ENCODE measurements at places on chromosomes 4 and X. TPM values are rescaled to one million over a fixed set of nuclear protein-coding genes. Genes with fewer than 3 reads are reported as not detected.

DNA sequence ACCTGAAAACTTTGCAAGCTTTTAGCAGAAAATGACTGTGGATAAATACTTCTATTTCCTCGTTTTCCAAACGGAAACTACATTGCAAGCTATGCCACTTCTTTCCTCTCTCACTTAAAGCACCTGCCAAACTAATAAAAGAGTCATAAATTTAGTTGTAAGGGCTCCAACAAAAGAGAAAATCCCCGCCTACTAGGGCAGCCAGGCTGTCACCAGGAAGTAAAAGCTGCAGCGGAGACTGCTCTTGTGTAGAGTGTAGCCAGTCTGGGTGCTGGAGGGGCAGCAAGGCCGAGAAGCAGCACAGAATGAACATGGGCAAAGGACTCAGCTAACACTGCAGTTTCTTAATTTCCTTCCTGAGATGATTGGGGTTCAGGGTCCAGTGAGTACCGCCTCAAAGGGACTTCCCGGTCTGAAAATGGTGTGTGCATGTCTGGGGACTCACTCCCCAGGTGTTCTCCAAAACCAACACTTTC is 89.3 kb upstream of the MAML3 start:
- H3K4me3 ChIP-seq, result peak overlapping the region; percentile 63
- H3K27ac ChIP-seq, result peak overlapping the region; percentile 46
- H3K27me3 ChIP-seq, result peaks cover 4% of the 10 kb centered on the region
- no peak for DNase-seq
- H3K36me3 ChIP-seq, result no peaks in the 10 kb centered on the region

GRCh38 chr4:64014647-64015046 is 394.6 kb downstream of the TECRL start:
- H3K4me1 ChIP-seq, result no peaks in the 10 kb centered on the region
- H3K27ac ChIP-seq, result no peak overlapping the region
- no peak for DNase-seq
- no peaks in the 10 kb centered on the region for H3K36me3 ChIP-seq
- H3K27me3 ChIP-seq, result no peaks in the 10 kb centered on the region
- no peak overlapping the region for H3K4me3 ChIP-seq

GRCh38 chr4:165905405-165906027 is 32.5 kb downstream of the TLL1 start:
- H3K4me3 ChIP-seq, result no peak overlapping the region
- H3K27ac ChIP-seq, result no peak overlapping the region
- no peak for DNase-seq
- no peaks in the 10 kb centered on the region for H3K36me3 ChIP-seq

SOX3 gene
- not detected for total RNA-seq

MANBA gene
- 11.3 TPM for total RNA-seq
